ENCODE measurements at places on chromosomes 6 and 20. TPM values are rescaled to one million over a fixed set of nuclear protein-coding genes. Genes with fewer than 3 reads are reported as not detected.

The NOX3 gene
- not detected for total RNA-seq

GRCh38 chr6:72940265-72940664 lies 285.0 kb downstream of the KHDC1L start:
- no peak for DNase-seq

The MUC21 gene
- total RNA-seq: not detected

- no peak for DNase-seq
These were observed 46.2 kb downstream of the LRRN4 start for GRCh38 chr20:6007529-6008103.

The PTCRA gene
- total RNA-seq: 0.53 TPM

DNA sequence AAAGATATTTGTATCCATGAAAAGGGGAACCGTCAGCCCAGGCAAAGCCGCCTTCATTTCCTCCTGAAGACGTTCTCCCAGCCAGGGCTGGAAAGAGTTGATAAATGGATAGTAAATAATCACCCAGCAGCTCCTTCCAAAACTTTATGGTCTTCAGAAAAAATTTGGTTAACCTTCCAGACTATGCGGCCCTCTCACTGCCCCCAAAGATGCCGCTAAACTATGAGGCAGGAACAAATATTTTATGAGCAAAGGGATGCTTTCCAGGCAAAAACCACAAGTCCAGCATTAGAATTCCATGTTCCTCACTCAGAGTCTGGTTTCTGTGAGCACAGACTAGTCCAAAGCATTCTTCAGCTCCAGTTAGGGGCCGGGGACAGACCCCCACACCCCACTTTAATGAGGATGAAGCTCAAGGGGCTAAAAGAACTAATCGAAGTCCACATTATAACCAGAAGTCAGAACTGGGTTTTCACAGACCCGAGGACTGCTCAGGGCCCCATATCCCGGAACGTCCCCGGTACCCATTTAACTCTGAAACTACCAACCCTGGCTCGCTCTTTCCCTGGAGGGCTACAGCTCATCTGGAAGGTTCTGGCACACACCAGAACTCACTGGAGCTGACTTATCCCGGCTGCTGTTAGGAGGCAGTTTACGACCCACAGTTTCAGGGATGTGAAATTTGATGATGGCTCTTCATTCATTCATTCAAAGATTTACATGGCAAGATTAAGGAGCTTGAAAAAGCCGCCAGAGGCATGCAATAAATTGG lies 29.4 kb downstream of the BMP7 start:
- DNase-seq: no peak

DNA sequence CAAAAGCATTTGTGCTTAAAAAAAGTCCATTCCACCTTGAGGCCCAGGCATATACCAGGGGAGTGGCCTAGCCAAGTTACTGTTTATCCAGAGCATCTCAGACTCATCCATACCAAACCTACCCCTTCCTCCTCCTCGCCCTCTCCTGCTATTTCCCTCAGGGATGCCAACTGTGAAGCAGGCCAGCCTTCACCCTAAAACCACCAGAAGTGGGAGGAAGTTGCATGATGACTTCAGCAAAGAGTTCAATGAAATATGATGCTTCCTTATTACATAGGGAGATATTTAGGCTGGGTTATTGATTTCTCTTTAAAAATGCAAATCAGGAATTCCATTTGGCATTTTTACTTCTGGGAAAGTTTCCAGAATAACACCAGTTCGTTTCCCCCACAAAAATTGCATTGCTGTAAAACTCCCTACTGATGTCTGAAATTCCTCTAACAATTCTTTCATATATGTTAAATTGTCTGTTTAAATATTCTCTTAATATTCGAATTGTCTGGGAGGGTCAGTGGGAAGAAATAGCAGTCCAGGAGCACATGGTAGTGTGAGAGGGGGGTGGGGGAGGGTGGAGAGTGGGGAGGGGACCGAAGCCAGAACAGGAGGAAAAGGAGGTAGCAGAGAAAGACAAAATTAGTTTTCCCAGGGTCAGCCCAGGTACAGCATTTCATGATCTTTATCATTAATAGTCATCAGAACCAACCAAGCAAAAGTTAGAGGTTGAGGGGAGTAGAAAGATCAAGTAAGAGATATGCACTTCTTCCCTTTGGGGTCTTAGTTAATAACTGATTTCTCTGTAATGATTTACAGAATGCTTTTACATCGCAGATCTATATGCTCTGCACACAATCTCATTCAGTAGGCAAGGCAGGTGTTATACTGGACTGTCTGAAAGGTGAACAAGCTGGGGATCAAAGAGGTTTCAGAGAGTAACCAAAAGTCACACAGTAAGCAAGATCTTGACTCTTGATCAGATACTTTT lies 1.7 kb upstream of the TCP11 start:
- DNase-seq: no peak

GRCh38 chr6:156949376-156949775 lies 172.2 kb downstream of the ARID1B start:
- no peak for DNase-seq

The SCRT2 gene
- not detected for total RNA-seq

GRCh38 chr20:63980317-63980805 lies 571 bp upstream of the PRPF6 start:
- no peak for DNase-seq

GRCh38 chr6:139753198-139753861 lies 378.9 kb upstream of the CITED2 start:
- DNase-seq: no peak

GRCh38 chr6:72740135-72740534 lies 118.3 kb downstream of the KCNQ5 start:
- no peak for DNase-seq

DNA sequence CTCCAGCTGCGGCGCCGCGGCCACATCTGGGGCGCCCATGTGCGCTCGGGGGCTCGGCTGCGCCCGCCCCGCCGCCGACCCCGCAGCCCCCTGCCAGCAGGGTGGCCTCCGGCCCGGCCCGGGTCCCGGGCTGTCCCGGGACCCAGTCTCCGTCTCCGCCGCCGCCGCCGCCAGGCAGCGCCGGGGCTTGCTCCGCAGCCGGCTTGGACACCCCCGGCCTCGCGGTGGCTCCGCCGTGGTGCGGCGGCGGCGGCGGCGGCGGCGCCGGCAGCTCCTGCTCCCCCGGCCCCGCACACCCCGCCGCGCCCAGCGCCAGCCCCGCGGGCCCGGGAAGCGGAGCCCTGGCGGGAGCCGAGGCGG lies 219 bp downstream of the ISM1 start:
- no peak for DNase-seq

The FAM83C gene
- not detected for total RNA-seq

The WFDC10B gene
- total RNA-seq: not detected
